ENCODE measurements at places on chromosomes 2 and 18. TPM values are rescaled to one million over a fixed set of nuclear protein-coding genes. Genes with fewer than 3 reads are reported as not detected.

TRIB2 gene
- 43.2 TPM for total RNA-seq

CCDC178 gene
- total RNA-seq: not detected

KCMF1 gene
- 163 TPM for total RNA-seq

PDE1A gene
- total RNA-seq: 0.08 TPM

FRZB gene
- total RNA-seq: 0.08 TPM

HOXD13 gene
- total RNA-seq: not detected

SDC1 gene
- total RNA-seq: 93.0 TPM

EPB41L3 gene
- total RNA-seq: 0.36 TPM

SCN1A gene
- not detected for total RNA-seq

- DNase-seq: no peak
Observed at GRCh38 chr18:61643884-61644647, 248.7 kb downstream of the RNF152 start.

GRCh38 chr18:647304-647703 is 10.1 kb upstream of the TYMS start:
- DNase-seq: no peak

- no peak for DNase-seq
Observed at GRCh38 chr2:189648846-189649509, 12.3 kb upstream of the ASNSD1 start.

DNA sequence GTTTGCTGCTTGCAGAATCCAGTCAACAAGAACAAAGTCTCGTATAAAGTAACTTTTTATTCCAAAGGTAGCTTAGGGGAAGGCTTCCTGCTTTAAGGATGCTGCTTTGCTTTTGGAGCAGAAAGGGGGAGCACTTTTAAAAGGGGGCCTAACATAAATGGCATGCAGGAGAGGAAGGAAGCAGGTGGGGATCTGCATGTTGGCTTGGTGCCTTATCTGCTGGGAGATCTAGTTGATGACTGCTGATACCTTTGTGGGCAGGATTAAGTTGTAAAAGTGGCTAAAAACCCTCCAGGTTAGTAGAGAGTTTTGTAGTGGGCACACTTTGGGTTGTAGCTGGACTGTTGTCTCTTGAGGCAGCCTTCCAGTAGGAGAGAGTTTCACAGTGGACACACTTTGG is 22.5 kb downstream of the UBR3 start:
- DNase-seq: no peak

- DNase-seq: no peak
Observed at GRCh38 chr18:50866765-50867164, 12.2 kb upstream of the ME2 start.

DNA sequence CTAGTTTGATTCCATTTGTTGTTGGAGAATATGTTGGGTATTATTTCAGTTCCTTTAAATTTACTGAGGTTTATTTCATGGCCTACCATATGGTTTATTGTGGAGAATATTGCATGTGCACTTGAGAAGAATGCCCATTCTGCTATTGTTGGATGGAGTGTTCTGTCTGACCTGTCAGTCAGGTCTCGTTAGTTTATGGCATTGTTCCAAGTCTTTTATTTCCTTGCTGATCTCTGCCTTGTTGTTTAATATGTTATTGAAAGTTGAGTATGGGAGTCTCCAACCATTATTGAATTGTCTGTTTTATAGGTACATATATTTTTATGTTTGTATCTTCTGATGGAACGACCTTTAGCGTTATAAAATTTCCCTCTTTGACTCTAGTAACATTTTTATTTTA is 86.3 kb downstream of the PTPN4 start:
- no peak for DNase-seq

DNA sequence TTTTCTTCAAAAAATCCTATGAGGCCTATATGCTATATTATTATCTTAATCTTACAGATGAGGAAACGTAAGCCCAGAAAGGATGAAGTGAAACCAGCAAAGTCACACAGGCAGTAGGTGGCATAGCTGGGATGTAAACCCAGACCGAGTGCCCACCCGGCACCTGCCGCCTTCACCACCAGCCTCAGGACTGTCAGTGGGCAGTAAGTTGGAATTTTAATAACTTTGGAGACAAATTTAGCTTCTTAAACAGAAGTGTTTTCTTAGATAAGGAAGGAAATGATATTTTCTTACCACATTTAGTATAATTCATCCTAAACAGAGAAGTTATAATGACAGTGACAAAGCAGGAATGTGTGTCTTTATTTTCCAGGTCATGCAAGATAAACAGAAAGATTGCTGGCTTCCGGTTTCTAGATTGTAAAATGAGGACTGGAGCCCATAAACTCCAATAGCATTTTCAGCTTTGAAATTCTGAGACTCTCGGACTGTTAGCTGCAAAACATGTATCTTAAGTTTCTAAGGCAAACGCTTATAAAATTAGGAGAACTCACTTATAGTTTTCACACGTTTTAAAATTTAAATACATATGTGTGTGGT is 59.3 kb downstream of the CD8B2 start:
- DNase-seq: no peak

GRCh38 chr2:241334813-241335212 is 19.1 kb downstream of the SEPTIN2 start:
- DNase-seq: no peak

DNA sequence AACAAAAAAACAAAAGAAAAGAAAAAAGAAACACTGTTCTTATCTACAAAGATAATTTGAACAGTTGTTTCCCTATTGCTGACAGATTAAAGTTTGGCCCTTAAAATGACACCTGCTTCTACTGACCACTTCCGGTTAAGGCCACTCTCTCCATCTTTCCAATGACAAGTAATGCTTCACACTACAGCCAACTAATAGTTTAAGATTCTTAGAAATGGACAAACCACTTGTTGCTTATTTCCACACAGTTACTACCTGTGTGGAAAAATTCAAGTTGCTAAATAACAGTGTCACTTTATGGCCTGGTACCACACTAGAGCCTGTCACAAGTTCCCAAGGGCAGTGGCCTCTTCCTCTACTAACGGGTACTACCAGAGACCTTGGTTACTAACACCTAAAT is 2.4 kb downstream of the TMEM185B start:
- no peak for DNase-seq

DNA sequence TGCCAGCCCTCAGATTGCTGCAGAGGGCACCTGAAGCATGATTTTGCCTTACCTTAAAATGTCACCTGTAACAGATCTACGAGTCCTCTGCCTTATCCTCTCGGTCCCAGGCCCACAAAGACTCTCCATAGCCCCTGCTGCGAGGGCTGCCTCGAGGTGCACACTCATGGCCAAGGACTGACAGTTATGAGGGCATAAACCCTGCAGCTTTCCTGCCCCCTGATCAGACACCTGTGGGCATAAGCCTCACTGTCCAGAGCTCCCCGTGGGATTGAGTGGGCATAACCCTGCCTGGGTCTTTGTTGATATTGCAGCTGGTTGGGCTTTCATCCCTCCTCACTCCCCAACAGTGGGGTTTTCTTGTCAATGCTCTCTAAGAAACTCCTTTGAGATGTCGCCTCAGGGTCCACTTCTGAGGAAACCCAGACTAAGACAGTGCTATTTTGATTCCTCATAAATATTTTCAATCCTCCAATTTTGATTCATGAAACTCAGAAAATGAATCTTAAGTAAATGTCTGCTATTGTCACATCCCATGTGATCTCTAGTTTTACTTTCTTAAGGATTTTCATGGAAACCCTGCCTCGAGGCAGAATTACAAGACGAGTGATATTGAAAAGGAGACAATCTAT is 108.5 kb upstream of the NCK2 start:
- no peak for DNase-seq

DNA sequence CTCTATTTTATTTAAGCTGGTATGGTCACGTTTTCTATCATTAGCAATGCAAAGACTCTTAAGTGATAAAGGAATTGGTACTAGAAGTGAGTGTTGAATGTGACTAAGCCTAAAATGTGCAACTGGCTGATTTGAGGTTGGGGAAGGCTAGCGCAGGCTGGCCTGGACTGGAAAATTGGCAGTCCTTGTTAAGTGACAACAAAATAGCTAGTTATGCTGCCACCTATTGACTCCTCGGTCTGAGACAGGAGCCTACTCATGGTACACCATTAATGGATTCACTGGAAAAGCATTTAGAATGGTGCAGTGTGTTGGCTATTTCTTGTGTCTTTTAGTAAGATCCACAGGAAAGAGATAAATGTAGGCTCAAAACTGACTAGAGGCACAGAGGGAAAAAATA is 5.7 kb upstream of the WIPF1 start:
- DNase-seq: no peak

- DNase-seq: no peak
Observed at GRCh38 chr2:84201158-84201557, 257.9 kb downstream of the SUCLG1 start.

DNA sequence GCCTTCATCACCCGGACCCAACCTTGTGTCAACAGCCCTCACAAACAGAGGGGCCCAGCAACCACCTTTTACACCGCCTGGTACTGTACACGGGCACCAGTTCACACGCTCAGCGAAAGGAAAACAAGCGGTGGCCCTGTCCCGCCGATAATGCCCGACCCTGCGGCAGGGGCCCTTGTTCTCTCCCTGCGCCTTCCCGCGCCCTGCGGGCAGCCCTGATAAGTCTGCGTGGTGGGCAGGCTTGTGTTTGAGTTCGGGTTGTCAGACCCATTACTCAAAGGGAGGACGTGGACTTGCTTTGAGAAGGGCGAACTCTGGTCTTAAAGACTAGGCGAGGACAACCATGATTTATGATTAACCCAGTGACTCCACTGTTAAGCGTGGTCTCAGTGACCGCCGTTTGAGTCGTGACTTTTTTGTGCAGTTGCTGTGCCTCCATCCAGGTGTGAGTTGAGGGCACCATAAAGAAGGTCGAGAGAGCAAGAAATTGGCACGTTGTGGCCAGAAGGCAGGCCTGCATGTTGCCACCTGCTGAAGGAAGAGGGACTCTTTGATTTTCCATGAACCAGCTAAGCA is 167.4 kb upstream of the GATA6 start:
- DNase-seq: no peak

DNA sequence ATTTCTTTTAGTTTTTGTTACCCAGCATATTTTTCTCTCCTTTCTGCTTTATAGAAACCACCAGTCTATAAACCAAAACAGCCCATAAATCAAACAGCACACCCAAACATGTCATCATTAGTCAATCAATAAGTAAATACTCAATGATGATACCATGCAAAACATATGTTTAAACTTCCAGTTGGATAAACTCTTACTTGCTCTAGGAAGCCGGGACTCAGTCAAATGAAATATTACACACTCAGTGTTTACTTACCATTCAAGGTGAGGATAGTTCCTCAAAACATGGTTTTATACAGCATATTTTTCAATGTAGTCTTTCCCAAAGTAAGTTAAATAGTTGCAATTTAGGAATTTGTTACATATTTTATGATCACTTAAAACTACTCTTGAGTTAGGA is 343.6 kb upstream of the NXPH2 start:
- no peak for DNase-seq

- DNase-seq: no peak
Observed at GRCh38 chr2:151525821-151526373, 116.2 kb downstream of the RIF1 start.

DNA sequence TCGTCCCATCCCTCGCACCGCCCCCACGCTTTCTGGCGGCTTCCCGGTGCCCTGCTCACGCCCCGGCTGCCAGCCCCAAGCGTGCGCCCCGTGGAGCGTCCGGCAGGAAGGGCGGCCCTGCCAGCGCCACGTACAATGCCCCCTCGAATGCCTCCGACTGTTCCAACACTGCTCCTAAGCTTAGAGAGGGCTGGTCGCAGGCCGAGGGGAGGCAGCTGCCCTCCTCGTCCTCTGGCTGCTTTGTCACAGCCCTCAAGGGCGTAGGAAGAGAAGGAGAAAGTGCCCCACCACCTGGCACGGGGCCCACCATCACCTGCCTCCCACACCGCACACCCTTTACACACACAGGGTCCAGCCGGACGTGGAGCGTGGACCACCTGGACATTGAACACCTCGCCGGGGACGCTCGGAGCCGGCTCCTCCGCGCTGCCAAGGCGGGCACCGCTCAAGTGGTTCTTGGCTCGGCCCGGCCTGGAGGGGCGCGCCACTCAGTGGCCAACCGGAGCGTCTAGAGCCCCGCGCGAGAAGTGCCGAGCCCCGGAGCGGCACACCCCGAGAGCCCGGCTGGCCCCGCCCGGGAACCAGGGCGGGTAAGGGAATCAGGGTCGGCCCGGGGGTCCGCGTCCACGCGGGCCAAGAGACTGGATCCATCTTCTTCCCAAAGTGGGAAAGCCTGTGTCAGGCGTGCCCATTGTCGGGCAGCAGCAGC is 830 bp downstream of the DNER start:
- DNase-seq: no peak

DNA sequence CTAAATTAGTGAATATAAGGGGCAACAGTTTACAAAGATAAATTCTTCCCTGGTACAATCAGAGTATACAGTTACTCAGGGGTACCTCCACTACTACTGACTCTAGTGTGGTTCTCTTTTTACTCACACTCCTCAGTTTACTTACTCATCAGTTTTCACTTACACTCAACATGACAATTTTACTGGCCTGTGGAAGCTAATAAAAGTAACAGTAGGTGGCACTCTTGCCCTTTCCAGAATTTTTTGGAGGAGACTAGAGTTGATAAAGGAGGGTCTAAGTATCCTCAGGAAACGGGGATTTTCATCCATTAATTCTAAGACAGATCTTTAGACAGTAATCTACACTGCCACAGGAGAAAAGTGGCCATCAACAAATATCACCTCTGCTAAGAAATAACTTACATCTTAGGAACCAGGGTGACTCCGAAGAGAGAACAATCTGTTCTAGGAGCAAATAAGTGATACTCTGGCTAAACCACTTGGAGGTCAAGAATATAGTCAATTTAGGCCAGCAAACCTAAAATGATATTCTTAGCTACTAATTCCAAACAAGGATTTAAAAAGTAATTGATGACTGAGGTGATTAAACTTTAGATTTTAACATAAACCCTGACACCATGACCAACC is 61.3 kb downstream of the ATL2 start:
- peak; percentile 30 for DNase-seq

DNA sequence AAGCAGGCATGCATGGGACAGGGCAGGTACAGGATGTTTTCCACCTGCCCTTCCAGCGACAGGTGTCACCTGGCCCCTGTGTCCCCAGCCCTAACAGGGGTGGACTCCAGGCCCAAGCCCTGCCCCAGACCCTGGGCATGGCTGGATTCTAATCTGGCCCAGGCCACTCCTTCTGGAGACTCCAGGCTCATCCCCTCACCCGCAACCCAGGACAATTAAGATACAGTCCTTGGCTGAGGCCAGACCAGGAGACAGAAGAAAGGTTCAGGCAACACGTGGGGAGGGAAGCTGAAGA is 9.5 kb downstream of the BIN1 start:
- DNase-seq: no peak

DNA sequence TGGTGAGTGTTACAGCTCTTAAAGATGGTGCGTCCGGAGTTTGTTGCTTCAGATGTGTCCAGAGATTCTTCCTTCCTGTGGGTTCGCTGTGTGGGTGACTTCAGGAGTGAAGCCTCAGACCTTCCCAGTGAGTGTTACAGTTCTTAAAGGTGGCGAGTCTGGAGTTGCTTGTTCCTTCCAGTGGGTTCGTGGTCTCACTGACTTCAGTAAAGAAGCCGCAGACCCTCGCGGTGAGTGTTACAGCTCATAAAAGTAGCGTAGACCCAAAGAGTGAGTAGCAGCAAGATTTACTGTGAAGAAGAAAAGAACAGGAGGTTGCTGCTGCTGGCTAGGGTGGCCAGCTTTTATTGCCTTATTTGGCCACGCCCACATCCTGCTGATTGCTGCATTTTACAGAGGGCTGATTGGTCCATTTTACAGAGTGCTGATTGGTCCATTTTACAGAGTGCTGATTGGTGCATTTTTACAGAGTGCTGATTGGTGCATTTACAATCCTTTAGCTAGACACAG is 34.0 kb upstream of the SPTBN1 start:
- DNase-seq: no peak

Measured in Panc1 (cell line).